NCI-H1048 (cell line): ENCODE measurements at places on chromosomes 13 and 19.

DNA sequence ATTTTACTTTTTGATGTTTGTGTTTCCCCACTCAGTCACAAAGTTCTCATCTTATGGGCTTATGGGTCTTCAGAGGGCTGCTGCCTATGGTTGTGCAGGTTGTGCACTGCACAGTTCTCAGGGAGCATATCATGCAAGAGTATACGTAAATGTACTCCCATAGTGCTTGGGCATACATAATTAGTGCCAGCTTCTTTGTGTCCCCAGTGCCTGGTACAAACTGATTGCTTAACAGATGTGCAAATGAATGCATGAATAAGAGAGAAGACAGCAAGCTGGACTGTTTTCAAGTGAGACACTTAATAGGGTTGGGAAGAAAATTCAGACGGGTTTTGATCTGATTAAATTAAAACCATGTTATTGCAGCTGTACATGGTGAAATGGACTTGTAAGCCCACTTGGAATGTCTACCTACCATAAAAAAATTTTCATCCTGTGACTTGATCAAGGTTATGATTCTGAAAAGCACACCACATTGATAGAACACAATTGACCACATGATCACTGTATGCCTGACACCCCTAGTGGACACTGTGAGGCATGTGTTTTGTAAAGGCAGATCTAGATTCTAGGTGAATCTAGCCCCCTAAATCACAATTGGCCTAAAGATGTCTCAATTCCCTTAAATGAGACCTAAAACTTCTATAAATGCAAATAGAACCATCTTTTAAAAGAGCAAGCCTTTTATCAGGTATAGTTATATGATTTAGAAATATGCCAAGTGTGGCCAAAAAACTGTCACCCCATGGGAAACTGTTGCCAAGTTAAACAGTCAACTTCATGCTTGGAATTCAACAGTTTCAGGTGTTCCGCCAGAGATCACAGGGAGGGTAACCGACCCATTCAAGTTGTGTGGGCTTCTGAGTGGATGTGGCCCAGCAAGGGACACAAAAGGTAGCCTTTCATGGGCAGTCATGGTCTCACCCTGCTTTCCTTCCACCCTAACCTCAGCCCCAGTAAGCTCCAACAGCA lies 27.9 kb downstream of the FAM124A start:
- DNase-seq, result no peak

DNA sequence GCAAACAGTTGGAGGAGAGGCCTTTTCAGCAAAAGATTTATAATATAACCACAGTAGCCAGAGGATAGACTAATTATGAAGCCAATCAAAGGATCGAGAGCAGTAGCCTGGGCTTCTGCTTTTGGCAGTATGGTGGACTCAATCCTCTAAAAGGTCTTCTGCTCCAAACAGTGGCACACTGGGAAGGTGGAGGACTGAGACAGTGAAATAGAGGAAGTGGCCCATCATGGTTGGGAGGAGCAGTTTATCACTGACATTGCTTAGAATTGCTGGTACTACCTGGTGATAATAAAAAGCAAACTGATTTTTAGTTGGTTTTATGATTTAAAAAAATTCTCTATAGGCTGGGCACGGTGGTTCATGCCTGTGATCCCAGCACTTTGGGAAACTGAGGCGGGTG lies 20.9 kb upstream of the PLAUR start:
- DNase-seq, result no peak

- DNase-seq, result no peak
These were observed 94.8 kb downstream of the SOX1 start for GRCh38 chr13:112161521-112162301.

DNA sequence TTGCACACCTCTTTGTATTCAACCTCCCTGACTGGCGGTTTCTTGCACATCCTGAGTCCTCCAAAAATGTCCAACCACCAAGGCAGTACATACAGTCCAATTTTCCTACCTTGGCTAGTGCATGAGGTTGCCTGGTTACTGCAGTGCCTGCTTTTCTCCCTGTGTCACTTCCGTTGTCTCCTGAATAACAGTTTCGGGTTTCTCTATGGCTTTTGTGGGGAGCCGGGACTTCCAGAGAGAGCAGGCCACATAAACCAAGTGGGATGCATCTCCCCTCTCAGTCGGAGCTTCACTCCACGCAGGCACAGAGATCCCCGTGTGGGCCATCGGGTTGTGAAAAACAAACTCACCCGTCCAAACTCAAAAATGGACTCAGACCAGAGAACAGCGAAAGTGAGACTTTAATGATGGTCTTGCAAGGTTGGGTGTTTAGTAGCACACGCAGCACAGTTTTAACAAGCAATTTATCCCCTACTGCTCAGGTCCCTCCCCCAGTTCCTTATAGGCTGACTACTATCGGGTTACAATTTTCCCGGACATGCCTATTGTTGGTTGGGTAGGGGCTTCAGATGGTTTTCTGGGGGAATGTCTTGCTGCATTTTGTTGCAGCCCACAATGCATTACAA lies 173.1 kb downstream of the POU4F1 start:
- DNase-seq, result no peak

- DNase-seq, result no peak
These were observed 839 bp upstream of the CKAP2 start for GRCh38 chr13:52454459-52454819.

DNA sequence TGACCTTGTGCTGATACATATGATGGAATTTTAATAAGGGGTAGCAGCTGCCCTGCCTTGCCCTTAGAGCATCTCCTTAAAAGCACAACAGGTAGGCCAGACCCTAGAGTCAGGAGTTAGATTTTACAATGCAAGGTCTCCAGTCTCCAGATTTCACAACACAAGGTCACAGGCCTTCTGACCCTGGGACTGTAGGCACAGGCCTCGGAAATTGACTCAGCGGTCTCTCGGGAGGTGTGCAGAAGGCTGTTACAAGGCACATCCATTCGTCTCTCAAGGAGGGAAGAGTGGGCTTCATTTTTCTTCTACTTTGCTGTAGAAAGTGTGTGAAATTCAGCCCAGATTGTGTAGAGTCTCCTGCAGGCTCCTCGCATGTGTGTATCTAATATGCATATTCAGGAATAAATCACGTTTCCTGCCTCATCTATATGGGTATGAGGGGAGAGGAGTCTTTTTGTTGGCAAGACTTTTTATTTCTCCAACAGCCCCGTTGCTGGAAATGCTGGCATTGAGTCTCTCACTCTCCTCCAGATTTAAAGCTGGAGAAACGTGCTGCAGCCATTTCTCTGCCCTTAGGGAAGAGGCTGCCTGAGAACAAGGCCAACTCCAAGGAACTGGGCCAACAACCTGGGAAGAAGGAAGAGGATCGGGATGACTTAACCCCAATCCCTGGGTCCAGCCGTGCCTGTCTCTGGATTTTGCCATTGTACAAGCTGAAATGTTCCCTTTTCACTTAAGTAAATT lies 24.5 kb downstream of the UQCRFS1 start:
- DNase-seq, result no peak

DNA sequence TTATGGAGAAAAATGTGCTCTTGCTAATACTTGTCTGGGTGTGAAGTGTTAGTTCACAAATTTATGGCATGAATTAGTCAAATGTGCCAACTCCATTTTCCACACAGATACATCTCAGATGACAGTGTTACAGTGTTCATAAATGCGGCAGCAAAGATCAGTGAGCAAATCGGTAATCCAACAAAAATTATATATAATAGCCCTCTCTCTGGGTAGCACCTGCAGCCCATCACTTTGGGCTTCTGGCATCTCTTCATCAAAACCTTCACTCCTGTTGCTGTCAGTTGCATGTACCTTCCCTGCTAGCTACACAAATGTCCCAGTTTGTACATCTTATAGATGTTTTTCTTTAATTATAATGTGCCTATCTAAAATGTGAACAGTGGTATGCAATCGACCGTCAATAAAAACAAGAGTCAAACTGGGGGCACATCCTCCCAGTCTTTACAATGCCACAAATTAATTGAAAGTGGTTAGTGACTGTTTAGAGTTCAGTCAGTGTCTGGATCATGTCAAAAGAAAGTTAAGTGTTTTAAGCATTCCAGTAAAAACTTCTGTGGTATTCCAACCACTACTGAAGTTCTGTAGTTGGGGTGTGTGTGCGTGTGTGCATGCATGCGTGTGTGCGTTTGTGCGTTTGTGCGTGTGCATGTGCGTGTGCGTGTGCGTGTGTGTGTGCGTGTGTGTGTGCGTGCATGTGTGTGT lies 448.9 kb downstream of the DCT start:
- no peak for DNase-seq

GRCh38 chr19:7516333-7516732 lies 430 bp downstream of the ZNF358 start:
- DNase-seq, result no peak

DNA sequence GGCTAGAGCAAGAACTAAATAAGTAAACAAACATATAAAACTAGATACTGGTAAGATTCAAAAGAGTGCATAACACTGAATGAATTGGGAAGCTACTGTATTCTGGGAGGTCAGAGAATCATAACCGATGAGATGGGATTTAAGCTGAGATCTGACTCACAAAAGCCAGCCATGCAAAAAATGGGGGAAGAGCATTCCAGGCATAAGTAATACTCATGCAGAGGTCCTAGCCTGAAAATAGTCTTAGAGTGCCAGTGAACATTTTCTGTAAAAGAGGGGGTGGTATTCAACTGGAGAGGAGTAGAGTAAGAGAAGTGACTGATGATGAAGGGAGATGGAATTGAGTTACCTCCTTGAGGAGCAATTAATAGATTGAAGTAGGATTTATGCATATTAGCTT lies 872.0 kb upstream of the GPC6 start:
- DNase-seq, result no peak

DNA sequence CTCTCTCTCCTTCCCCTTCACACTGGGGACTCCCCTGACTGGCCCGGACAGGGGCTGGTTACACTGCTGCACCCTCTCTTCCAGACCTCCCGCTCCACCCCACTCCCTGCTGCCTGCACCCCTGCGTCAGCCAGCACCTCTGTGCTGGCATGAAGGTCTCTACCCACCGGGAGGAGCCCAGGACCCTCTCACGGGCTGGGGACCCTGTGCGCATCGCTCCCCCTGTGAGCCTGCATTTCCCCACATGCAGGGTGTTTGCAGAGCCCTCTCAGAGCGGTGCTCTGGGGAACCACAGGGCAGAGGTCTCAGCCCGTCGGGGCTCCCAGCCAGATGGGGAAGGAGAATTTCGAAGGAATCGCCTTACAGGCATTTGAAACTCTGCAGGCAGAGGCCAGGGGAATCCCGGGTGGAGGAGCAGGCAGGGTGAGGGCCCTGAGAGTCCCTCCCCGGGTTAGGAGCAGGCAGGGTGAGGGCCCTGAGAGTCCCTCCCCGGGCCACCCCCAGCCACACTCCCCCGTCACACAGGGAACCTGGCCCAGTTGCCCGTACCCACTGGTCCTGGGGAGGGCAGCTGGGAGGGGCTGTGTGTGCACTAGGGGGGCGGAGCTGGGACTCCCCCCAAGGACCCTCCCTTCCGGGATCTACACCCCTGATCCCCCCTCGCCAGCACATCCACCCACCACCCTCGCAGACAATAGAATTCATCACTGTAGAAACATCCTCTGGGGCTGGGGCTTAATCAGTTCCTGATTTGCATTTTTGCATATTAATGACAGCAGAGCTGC lies 16.3 kb upstream of the TCF3 start:
- no peak for DNase-seq

DNA sequence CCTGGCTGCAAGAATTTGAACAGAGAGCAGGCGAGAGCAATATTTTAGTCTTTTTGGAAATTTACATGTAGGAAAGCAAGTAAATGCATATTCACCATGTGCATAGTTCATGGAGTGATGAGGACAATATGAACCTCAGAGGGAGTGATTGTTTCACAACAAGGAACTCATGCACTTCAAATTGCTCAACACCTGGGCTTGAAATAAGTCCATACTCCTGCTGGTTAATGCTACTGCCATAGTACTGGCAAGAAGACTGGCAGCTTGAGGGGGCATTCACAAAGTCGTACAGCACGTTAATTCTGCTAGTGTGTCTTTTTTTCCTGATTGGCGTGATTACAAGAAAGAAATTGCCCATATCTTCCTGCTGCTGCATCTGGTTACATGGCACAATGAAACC lies 267.6 kb downstream of the PCDH17 start:
- no peak for DNase-seq

DNA sequence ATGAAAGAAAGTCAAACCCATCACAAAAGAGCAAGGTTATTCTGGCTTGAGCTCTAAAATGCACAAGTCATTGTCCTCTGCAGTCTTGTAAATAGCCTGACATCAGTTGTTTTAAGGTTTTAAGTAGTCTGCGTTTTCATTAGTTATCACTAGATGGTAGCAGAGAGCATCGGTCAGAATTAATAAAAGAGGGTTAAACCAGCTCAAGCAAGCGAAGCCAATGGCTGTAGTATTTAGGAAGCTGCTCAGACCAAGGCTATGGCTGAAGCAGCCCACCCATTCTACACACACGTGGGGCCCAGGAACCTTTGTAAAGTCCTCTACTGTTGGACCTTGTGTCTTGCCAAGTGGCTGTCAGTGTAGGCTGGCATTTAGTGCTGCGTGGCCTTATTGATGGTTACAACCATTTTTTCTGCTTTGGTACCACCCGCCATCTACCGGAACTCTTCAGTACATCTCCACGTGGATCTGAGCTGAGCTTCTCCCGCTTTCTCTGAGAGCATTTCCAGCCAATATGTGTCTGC lies 13.3 kb upstream of the ZNF57 start:
- DNase-seq, result peak; percentile 17

DNA sequence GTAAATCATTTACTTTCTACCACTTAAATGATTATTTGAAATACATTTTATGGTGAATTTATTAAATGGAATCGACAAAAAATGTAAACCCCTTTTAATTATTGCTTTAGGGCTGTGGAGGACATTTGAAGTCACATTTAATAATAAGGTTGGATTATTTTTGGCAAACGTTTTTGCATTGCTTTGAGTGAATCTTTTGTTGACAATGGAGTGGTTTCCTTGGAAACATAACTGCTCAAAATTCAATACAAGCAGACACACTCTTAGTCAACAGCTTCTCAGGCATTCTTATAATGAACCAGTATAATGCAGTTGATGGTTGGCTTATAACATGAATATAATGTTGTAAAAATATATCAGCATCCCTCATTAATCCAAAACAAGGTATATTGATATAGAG lies 104.7 kb downstream of the DCLK1 start:
- DNase-seq, result no peak

DNA sequence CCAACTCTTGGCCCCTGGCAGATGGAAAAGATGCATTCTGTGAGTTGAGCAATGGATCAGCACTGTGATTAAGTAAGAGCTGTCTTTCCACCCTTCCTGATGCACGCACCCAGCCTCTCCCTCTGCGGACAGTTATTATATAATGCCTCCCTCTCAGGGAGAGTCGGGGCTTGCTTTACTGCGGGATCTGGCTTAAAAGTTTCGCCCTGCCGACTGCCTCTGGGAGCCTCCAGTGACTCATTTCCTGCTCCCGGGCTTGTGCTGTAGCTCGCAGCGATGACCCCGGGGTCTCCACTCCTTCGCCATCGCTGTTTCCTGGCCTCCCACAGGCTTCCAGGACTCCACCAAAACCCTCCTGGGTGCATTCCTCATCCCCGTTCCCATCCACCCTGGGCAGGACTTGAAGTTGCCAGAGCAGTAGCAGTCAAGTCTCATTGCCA lies 107.4 kb upstream of the SLC7A1 start:
- no peak for DNase-seq
